ENCODE measurements at places on chromosomes 3 and 15.
A peak's percentile ranks its signal among the peaks of the same experiment; 100 is the strongest.

DNA sequence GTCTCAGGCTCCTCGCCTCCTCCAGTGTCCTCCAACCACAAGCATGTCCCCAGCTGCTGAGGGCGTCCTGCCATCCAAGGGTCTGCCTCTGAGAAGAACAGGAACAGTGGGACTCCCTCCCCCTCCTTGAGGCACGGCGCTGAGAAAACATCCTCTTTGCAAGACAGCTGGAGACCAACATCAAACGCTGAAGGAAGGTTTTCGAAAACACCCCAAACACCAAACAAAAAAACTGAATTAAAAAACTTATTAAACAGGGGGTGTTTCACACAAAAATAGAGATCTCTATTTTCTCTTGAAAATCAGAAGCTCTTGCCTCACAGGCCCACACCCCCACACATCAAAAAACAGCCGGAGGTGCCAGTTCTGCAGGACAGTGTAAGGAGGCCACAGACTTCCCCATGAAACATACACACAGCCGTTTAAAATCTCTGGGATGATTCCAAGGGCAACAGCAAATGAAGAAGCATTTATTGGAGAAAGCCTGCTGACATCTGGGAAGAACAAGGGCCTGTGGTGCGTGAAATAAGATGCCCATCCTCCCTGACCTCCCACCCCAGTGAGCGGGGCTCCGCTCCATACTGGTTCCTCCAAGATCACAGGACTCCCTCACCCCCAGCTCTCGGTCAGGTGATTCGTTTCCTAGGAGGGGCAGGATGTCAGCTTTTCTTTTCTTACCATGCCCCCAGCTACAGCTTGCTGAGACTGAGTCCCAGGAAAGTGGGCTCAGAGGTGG lies 71.3 kb downstream of the NUP210 start:
- DNase-seq: peak; percentile 29

DNA sequence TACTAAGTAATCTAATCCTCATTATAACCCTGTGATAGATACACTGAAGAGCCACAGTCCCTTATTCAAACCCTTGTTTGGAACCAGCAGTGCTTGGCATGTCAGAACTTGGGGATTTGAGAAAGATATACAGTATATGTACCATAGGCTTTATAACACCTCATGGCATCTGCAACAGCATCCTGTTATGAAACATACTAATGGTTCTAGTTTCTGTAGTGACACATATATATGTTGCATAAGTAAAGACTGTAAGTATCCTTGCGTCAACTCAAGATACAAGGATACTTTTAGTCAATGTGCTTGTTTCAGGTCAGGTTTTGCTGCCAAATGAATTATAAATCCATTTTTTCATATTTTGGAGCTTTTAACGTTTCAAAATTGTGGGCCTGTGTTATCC lies 58.5 kb downstream of the CCNL1 start:
- DNase-seq: no peak

- DNase-seq: no peak
Observed at GRCh38 chr15:48103647-48104046, 17.1 kb upstream of the SLC24A5 start.

DNA sequence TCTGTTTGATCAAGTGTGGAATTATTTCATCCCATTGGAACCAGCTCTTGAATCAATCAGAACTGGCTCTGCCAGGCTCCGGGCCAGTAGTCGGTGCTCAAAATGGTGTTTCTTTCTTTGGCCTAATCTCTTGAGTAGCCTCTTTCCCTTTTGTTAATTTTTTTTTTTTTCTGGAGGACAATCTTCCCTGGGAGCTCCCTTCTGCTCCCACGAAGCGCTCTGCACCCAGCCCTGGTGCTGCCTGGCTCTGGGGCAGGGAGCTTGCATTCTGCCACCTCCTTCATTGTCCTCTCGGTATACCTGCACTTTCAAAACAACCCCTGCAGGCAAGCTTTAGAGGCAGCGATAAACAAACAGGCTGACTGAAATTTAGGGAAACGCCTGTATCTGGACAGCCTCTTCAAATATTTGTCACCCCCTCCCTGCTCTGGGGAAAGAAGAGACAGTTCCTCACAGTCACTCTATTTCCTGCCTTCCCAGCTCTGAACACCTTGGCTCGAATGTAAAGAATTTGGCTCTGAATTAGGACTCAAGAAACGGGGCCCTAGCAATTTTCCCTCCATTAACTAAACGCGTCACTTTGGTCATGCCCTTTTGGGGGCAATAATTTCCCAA lies 1.1 kb upstream of the THSD4 start:
- DNase-seq: no peak

DNA sequence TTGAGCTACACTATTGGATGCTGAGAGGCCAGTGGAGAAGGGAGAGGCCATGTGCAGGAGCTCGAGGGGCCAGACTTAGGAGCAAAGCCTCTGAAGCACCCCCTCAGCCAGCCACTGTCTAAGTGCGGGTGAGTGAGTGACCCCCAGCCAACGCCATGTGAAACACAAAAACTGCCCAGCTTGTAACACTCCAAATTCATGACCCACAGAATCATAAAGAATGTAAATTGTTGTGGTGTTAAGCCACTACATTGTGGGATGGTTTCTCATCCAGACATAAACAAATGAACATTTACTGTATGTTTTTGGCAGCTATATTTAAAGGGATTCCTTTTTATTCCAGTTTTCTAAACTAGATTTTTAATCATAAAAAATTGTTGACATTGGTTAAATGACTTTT lies 27.2 kb upstream of the TMEM158 start:
- no peak for DNase-seq

- no peak for DNase-seq
Observed at GRCh38 chr3:4565809-4566501, 72.8 kb downstream of the ITPR1 start.

DNA sequence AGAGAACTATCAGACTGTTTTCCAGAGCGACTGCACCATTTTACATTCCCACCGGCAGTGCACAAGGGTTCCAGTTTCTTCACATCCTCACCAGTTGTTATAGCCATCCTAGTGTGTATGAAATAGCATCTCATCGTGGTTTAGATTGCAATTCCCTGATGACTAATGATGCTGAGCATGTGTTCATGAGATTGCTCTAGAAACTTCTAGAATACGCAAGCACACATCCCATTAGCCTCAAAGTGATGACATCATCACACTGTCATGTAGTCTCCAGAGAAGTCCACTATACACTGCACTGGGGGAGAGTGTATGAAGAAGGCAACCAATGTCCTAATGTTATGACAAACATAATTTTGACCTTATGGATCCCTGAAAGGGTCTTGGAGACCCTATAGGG lies 30.1 kb downstream of the FBLN2 start:
- DNase-seq: no peak

Measured in left lung (tissue), 14 donors.